ENCODE measurements at places on chromosomes 6 and 20.

DNA sequence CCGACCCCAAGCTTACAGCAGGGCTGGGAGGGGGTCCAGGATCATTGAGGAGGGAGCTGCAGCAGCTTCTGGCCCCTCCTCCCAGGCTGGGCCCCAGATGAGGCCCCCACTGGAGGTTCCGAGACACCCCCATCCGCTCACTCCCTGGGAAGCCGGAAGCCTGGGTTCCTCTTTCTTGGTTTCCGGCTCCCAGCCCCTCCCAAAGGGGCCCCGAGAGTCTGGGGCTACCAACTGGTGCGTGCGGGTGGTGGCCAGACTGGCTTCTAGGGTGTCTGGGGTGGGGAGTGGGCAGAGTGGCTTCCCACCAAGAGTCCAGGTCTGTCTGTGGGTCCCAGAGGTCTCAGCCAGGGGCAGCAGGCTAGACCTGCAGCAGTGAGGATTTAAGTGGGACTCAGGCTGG is 2.2 kb downstream of the RGS19 start:
- DNase-seq, result no peak

DNA sequence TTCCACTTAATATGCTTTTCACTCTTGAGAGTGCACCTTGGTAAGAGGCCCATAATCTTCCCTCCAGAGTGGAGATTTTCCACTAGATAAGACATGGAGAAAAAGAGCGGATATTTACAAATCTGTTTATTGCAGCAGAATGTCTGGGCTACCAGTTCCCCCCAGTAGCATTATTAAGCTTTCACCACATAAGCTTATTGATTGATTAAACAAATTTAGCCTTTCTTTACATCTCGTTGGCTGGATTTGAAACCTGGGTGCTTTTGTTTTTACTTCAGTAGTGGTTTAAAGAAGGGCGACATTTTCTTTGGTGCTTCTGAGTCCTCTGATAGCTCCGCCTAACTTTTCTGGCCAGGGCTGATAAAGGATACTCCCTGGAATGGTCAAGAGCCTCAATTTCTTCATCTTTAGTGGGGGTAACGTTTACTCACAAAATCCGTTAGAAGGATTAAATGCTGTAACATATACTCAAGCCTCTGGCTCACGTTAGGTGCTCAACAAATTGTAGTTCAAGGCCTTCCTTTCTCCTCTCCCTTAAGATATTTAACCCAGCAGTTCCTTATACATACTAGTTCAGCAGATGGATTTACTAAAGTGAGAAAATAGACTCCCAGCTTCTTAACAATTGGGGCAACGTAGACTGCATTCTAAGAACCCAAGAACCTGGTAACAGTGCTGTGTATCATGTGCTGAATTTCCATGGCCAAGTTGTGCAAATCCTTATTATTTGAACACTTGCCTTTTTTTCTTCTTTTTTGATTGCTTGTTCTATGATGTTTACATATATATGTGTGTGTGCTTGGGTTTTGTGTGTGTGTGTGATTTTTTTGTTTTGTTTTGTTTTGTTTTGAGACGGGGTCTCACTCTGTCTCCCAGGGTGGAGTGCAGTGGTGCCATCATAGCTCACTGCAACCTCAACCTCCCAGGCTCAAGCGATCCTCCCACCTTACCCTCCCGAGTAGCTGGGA is 91.4 kb downstream of the RREB1 start:
- DNase-seq, result no peak

- DNase-seq, result no peak
Measured at GRCh38 chr6:4220558-4220957, 85.2 kb upstream of the ECI2 start.

DNA sequence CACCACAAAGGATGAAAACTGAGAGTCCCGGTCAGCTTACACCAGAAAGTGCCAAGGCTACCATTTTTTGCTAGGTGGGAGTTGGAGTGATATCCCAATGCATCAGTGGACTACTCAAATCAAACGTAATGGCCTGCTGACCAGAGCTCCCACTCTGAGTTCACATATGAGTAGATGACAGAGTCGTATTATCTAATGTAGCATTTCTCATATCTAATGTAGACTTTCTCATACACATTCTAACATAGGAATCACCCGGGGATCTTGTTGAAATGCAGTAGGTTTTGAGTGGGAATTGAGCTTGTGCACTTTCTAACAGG is 38.4 kb upstream of the FUCA2 start:
- no peak for DNase-seq

DNA sequence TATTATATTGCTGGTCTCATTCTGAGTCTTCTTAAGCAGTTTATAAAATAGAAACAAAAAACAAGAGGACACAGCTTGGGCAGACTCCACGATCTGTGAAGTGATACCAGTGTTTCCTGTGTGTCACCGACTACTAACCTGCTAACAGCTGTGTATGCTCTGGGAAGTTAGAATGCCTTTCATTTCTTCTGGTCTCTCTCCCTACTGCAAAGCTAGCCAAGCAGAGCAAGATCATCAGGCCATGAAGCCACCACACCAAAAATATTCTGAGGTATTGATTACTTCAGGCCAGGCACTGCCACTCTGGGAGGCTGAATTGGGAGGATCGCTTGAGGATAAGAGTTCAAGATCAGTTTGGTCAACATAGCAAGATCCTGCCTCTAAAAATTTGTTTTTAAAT is 46.9 kb upstream of the SMIM29 start:
- no peak for DNase-seq

DNA sequence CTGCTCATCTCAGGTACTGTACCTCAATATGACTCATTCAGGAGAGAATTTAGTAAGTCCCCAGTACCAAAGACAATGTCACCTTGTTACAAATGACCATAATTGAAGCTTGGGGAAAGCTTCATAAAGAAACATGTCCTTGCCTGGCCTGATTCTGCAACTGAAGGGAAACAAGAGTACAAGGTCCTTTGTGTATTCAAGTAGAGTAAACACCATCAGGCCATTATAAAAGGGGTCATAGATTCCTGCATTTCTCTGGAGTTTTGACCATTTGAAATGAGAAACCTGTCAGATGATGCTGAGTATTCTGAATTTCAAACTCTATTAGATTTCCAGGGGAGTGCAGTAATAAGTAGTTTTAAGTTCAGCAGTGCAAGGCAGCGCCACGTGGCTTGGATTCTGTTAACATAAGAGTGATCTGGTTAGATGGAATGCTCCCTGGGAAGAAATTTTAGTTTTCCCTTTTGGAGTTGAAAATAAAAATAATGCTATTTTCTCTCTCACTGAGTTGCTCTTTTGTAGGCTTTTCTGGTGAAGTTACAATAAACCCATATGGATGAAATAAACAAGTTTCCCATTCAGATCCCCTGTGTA is 1054.3 kb downstream of the EPHA7 start:
- no peak for DNase-seq

- DNase-seq, result no peak
Measured at GRCh38 chr20:22728146-22728745, 143.9 kb upstream of the FOXA2 start.

DNA sequence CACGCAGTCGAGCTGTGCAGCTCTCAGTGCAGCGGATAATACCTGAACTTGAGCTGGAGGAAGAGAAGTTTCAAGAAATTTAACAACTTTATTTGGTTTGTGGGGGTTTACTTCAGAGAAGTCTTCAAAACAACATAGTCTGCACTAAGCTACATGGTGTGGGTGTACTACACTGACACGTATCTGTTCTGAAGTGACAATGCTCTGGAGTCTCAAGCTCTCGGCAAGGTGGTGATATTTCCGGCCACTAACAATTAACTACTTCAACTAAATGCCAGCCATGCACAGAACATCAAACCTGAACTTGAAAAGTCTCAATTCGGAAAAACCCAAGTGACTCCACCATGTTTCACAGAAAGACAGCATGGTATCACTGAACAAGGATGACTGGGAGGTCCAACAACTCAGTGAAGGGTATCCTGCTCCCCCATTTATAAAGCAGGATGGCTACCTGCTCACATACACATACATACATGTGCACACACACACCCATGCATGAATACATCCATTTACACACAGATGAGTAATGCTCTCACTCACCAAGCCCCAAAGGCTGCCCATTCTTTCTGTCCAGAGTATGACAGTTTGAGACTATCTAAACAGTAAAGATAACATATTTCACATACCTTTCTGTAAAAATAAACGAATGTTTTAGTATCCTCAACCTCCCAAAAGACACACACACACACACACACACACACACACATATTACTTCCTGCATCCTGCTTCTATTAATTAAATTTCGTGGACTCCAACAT is 15.4 kb upstream of the ANKRD60 start:
- DNase-seq, result no peak

DNA sequence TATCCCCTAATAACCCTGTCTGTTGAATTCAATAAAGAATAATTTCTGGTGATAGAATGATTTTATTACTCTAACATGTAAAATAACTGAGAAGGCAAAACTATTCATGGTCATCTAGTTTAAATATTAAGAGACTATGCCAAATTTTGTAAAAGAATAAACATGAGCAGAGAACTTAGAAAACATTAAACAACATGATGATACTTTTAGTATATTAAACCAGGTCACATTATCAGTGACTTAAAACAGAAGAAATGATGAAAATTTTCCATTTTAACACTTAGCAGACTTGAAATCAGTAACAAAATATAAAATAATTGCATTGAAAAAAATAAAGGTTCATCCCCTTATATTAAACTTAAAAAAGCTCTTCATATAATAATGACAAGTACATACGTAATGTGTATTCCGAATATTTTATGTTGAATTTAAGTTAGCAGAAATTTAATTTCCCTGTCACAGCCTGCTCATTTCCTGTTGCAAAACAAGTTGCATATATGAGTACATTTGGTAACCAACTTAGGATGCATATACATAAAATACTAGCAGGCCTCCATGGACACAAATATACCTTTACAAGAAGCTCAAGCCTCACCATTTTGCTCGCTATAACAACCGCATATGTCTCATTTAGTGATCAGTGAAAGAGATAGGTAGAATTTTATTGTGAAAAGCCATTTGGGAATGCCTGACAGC is 40.6 kb downstream of the DTNBP1 start:
- DNase-seq, result no peak

DNA sequence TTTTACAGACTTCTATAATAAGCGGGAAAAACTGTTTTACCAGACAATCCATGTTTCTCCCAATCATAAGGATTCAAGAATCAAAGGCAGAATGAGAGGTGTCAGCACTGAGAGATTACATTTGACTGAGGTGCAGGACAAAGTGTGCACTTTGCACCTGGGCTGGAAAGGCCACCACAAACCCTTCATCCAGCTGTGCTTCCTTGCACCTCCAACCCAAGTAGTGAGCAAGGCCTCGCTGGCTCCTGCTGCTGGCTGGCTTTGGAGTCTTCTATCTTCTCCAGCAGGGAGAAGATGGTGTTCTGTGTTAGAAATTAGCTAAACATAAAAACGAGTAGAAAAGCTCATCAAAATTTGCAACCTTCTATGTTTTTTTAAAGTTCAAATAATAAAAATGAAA is 77.7 kb downstream of the CHD6 start:
- no peak for DNase-seq

DNA sequence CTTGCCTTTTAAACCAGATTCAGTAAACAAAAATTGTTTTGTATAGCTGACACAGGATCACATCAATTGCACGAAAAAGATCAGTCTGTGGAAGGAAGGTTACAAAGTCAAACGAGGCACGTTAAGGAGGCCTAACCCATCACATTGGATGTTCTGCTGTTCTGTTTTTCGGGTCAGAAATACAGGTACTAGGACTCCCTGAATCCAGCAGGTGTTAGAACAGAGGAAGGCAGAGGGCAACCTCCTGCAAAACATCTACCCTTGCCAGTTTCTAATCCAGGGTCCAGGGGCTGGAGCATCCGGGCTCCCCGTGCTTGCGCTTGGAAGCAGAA is 64.6 kb downstream of the PLG start:
- no peak for DNase-seq

Measured in upper lobe of right lung (tissue), 1 donor.